ENCODE measurements at places on chromosomes 7 and 10.

DNA sequence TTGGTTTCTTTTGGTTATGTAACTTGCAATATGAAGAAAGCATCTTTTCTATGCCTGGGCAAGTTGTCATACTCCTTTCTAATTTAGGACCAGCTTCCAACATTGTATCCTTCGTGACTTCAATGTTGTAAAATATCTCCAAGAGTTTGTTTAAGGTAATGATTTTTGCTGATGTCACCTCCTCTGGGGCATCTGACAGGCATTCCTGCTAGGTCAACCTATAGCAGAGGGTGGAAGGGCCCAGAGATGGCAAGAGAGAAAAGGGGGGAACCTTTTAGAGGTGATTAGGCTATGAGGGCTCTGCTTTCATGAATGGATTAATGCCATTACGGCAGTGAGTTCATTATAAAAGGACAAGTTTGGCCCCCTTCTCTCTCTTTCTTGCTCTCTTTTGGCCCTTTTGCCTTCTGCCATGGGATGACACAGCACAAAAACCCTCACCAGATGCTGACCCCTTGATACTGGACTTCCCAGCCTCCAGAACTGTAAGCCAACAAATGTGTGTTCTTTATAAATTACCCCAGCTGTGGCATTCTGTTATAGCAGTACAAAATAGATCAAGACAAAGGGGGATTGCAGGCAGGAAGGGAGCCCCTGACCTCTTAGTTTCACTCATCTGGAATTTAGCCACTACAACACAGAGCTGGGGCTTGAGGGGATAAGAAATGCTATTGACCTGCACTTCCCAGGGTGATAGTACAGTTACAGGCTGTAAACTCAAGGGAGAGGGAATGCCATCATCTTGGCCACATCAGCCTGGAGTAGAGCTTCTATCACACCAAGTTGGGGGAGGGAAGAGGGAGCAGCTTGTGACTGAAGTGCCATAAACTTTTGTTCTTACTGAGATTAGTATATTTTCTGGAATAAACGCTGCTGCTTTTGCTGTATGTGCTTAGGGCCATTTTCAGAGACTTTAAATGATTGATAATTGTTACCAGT is 195.9 kb downstream of the CFTR start:
- DNase-seq: no peak

- no peak for DNase-seq
These were observed 31.0 kb upstream of the CBLL1 start for GRCh38 chr7:107712896-107713295.

- DNase-seq: no peak
These were observed 5.0 kb downstream of the NOLC1 start for GRCh38 chr10:102157224-102157623.

DNA sequence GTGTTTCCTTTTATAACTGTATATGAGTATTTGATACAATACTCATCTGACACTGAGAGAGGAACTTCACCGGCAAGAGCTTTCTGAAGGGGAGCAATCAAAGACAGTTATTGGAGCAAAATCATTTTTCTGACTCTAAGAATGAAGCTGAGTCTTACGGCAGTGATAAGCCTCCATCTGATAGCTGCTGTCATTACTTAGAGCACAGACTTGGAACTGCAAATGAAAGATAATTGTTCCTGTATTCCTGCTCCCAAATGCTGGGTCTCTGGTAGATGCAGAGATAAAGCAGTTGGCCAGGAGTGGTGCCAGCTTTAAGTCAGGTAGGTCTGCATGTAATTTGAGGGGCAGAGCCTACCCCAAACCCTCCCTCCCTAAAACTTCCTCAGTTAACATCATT is 2.3 kb upstream of the PALS2 start:
- no peak for DNase-seq

DNA sequence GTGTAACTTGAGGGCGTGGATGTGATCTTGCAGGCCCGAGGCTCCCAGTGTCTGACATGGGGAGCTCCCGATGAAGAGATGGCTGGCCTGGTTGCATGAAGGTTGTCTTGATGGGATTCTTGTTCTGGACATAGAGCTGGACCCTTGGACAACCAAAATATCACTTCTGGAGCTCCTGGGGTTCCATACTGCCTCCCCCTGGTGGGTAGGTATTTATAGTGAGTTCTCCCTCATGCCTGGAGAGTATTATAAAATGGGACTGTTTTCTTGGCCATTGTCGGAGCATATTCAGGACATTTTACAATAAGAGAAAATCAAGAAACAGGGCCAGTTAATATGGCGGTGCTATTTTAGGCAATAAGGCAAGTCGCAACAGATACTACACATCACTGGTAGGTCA is 32.6 kb upstream of the GIMAP8 start:
- DNase-seq: no peak

GRCh38 chr10:104103956-104104355 is 18.0 kb upstream of the SFR1 start:
- DNase-seq: no peak

DNA sequence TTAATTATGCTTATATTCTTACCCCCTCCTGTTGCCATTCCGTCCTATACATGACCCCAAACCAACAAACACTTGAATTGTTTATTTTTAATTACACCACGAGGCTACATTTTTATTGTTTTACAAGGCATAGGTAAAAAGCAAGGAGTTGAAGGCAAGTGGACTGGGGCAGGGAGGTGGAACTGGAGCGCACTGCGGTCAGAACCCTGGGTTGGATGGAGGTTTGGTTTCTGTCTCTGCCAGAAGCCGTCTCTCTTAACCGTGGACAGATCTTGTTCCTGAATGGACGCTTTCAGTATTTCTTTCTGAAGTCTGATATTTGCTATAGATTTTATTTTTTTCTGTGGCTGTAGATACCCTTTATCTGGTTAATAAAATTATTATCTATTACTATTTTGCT is 19.9 kb upstream of the IGFBP3 start:
- DNase-seq: no peak

Data from nucleus accumbens (tissue), 56 donors.